Activated T-helper 1 cell treated with anti-CD3 and anti-CD28 coated beads, Interleukin-12 subunit alpha, Interleukin-12 subunit beta, Interleukin-2, Interleukin-4 antibody, amounts not matched to agents 30 ng/mL and 10 ng/mL and 1 ng/mL, durations not matched to agents 14 hours and 24 hours and 36 hours (primary cell): ENCODE measurements at places on chromosomes 2 and 18. TPM values are rescaled to one million over a fixed set of nuclear protein-coding genes. Genes with fewer than 3 reads are reported as not detected.

Gene PSMA8
- 0.44 and 0.49 TPM in 2 replicates for total RNA-seq

Gene GPR35
- 7.6 and 8.2 TPM in 2 replicates for total RNA-seq

DNA sequence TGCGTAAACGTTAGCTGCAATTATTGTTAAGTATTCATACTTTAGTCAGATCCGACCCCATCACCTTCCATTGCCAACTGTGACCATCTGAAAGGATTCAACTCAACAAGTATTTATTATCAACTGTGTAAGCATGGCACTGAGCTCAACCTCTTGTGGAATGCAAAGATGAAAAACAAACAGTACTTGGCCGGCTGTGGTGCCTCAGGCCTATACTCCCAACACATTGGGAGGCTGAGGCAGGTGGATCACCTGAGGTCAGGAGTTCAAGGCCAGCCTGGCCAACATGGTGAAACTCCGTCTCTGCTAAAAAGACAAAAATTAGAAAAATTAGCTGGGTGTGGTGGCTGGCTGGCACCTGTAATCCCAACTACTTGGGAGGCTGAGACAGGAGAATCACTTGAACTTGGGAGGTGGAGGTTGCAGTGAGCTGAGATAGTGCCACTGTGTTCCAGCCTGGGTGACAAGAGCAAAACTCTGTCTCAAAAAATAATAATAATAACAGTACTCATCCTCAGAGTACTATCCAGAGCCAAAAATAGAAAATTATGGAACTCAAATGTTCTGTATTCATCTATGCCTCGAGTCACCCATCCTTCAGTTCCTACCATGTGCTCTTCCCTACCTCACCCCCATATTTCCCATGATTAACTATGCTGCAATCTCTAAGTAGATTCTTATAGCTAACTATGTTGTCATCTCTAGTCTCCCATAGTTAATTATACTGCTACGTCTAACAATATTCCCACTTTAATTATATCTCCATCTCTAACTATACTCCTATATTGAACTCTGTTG lies 8.6 kb upstream of the MREG start:
- no peak overlapping the region for H3K27ac ChIP-seq
- peaks cover 5% of the 10 kb centered on the region for H3K36me3 ChIP-seq
- no peaks in the 10 kb centered on the region for H3K27me3 ChIP-seq
- no peak for DNase-seq

Gene PPP1R1C
- not detected in 2 replicates for total RNA-seq

Gene RBFA
- 48.5 and 50.3 TPM in 2 replicates for total RNA-seq

- H3K4me1 ChIP-seq = peaks cover 16% of the 10 kb centered on the region
- H3K4me3 ChIP-seq = no peak overlapping the region
Measured at GRCh38 chr2:32715981-32716380, 88.1 kb downstream of the TTC27 start.

DNA sequence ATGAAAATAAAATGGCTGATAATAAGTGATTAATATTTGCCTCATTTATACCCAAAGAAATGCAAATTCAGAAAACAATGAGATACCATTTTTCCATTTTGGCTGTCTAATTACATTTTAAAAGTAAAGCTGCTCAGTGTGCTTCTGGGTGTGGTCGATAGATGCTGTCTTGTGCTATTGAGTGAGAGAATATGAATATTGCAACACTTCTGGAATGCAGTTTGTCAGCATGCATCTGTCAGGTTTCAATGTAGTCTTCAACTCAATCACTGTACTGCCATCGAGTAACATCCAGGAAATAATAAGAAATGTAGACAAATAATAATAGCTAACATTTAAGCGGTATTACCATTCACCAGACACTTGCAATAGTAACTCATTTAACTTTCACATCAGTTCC lies 3.9 kb downstream of the IL18R1 start:
- DNase-seq = no peak
- no peaks in the 10 kb centered on the region for H3K27me3 ChIP-seq
- peak overlapping the region; percentile 97 for H3K4me3 ChIP-seq
- peaks cover 83% of the 10 kb centered on the region for H3K4me1 ChIP-seq
